MG63 (cell line): ENCODE measurements at places on chromosomes 11 and 22.
A peak's percentile ranks its signal among the peaks of the same experiment; 100 is the strongest.

- DNase-seq, result no peak
Observed at GRCh38 chr11:108866781-108867180, 201.9 kb downstream of the DDX10 start.

- no peak for DNase-seq
Observed at GRCh38 chr11:118841469-118842242, 42.0 kb upstream of the CXCR5 start.

- DNase-seq, result no peak
Observed at GRCh38 chr11:46335271-46335670, 12.0 kb upstream of the DGKZ start.

DNA sequence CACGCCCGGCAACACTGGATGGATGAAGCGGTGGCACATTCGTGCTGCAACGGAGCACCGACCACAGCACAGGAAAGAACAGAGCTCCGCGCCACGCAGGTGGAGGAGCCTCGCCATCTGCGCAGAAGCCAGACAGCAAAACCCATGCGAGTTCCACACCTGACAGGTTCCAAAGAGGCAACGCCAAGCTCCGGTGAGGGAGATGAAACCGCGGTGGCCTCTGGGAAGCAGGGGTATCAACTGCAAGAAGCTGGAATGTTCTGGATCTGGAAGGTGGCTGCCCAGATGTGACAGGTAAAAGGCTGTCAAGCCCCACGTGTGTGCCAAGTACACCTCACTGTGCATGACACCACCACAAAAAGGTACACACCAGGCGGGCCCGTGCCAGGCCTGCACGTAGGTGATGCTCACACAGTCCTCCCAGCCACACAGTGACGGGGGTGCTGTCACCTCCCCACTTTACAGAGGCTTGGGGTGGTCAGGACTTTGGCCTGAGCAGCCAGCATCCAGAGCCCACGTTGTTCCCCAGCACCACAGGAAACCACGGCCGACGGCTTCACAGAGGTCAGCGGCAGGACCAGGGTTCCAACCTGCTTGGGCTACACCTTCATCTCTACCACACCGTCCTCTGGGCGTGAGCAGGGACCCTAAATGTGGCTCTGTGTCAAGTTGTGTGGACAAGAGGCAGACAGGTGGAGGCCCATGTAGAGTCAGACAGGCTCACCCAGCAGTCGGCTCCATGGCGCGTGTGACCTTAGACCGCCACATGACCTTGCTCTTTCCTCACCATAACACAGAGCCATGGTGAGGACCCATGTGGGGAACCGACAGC is 19.7 kb upstream of the EFCAB6 start:
- DNase-seq, result no peak

- DNase-seq, result peak; percentile 86
Observed at GRCh38 chr22:49962012-49962750, 1.6 kb downstream of the PIM3 start.

GRCh38 chr22:30927806-30928205 is 40.8 kb downstream of the MORC2 start:
- DNase-seq, result no peak

GRCh38 chr11:99795999-99796398 is 775.2 kb downstream of the CNTN5 start:
- DNase-seq, result no peak

GRCh38 chr11:82949352-82949751 is 47.8 kb downstream of the DDIAS start:
- no peak for DNase-seq

DNA sequence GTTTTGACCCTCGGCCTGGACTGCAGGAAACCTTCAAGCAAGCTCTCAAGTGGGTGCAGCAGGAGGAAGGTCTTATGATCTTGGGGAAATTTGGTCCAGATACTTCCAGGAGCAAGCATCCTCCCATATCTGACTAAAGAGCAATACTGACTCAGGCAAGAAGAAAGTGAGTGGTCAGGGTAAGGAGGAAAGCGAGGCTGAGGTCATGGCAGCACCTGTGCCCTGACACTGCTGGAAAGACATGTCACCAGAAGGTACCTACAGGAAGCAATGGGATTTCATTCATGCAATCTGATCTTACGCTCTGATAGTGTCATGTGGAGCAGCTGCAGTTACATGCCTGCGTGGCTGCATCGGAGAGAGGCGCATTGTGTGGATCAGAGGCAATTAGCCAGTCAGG is 6.5 kb upstream of the TOP3B start:
- no peak for DNase-seq

DNA sequence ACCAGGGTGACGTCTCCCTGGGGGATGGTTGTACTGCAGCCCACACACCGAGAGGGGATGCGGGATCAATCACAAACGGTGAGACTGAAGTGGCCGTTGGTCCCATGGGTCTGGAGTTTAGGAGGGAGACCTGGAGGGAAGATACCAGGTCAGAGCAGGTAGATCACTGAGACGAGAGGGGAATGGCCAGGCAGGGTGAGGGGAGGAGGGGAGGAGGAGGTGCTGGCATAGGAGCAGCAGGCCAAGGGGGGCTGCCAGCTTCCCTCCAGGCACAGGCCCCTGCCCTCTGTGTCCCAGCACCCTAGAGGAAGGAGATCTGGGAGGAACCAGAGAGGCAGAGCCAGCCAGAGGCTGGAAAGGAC is 7.0 kb downstream of the MAPK8IP2 start:
- DNase-seq, result no peak

- no peak for DNase-seq
Observed at GRCh38 chr11:111301004-111301841, 2.9 kb downstream of the POU2AF3 start.

GRCh38 chr11:93034031-93034722 is 64.7 kb downstream of the MTNR1B start:
- no peak for DNase-seq
